ENCODE measurements at places on chromosomes 7 and 10.

- no peak for DNase-seq
These were observed 116.0 kb downstream of the BUB3 start for GRCh38 chr10:123270221-123270620.

- DNase-seq: no peak
These were observed 23.3 kb upstream of the PALS2 start for GRCh38 chr7:24549991-24550390.

GRCh38 chr10:47380341-47381102 is 3.6 kb downstream of the ZNF488 start:
- no peak for DNase-seq

DNA sequence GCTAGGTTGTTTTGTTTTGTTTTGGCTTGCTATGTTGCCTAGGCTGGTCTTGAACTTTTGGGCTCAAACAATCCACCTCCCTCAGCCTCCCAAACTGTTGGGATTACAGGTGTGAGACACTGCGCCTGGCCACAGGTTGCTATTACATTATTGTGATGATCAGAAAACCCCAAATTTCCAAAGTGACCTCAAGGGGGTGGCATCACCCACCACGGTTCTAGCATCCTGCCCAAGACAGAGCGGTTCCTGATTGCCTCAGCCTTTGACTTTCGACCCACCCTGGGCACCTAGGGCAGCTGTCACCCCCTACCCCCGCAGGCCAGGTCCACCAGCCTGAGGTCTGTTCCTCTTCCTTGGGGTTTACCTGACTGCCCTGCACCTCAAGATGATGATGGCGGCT is 28.4 kb downstream of the SBDS start:
- no peak for DNase-seq

DNA sequence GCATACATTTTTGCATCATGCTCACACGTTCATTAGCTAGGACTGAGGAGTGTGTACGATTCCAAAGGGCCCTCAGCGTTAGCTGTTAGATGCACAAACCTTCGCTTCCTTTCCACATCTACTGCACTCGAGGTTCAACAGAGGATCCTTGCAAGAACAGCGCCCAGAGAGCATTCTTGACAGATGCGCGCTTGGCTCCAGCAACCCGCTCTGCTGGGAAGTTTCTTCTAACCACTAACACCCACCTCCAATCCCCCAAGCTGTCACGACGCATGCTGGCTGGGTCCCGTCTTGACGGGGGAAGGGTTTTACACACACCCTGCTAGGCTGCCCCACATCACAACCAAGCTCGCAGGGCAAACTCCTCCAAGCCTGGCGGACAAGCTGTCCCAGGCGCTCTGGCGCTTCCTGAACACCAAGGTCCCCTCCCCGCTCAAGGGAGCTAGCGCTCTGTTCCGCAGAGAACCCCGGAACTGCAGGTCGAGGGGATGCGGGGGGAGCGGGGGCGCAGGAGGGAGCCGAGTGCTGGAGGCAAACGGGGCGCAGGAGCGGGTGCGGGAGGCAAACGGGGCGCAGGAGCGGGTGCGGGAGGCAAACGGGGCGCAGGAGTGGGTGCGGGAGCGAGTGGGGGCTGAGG is 653 bp upstream of the ADRB1 start:
- DNase-seq: peak; percentile 72

GRCh38 chr10:61244261-61244775 is 208.9 kb downstream of the TMEM26 start:
- DNase-seq: no peak

DNA sequence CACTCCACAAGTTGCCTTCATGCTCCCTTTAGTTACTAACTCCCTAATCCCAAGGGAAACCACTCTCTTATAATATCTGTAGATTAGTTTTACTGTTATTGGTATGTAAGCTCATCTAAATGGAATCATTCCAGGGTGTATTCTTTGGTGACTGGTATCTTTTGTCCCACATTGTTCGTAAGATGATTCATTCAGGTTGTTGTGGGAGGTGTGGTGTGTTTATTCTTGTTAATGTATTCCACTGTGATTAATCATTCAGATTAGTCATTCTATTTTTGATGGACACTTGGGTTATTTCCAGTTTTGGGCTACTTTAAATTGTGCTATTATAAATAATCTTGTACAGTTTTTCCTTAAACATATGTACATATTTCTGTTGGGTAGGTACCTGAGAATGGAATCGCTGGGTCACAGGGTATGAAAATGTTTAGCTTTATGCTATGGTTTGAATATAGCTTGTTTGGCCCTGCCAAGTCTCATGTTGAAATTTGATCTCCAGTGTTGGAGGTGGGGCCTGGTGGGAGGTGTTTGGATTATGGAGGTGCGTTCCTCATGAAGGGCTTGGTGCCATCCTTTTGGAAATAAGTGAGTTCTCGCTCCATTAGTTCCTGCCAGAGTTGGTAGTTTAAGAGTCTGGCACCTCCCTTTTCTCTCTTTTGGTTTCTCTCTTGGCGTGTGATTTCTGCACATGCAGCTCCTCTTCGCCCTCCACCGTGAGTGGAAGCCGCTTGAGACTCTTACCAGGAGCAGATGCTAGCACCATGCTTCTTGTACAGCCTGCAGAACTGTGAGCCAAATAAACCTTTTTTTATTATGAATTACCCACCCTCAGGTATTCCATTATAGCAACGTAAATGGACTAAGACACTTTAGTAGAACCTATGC is 13.8 kb downstream of the BTRC start:
- no peak for DNase-seq

Data from HEK293T (cell line).